ENCODE measurements at places on chromosomes 4 and X.

DNA sequence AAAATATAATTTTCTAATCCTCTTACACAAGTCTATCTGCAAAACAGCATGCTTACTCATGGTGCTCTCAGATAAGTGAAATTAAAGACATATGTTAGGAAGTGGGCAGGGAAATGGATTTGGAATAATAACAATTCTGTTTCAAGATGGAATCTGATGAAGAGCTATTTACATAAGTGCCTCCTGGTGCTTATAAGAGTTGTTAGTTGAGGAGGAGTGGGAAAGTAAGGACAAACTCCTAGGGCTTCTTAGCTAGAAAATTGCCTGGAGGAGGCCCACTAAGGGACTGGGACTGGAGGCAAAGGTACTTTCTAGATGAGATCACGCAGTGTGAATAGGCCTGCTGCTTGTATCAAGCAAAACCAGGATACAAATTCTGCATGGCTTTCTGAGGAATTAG is 939.8 kb downstream of the GLUD2 start:
- DNase-seq: no peak

GRCh38 chrX:116726806-116727205 is 264.0 kb upstream of the CT83 start:
- no peak for DNase-seq

- DNase-seq: no peak
These were observed 13.3 kb downstream of the GRID2 start for GRCh38 chr4:92317047-92317446.

- no peak for DNase-seq
These were observed 27.8 kb upstream of the WDFY3 start for GRCh38 chr4:84994280-84994679.

DNA sequence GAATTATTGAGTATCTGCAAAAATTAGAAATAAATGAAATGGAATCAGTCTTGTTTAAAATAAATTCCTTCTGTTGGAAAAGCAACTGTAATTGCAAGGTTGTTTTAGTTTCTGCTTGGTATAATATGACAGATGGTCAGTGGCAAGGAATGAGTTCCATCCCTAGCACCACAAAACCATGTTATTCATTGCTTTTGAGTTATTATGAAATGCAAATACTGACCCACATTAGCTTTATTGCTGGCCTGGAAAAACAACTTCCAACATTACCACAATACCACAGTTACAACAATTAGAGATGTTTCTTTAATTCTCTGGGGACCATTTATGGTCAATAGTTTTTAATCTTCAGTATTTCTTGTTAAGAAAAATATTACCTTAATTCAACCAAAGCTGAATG is 194.4 kb downstream of the TMA16 start:
- DNase-seq: no peak

GRCh38 chr4:83011689-83012199 is 1.1 kb upstream of the LIN54 start:
- DNase-seq: no peak
